ENCODE measurements at places on chromosomes 5 and 9.

- DNase-seq = no peak
Measured at GRCh38 chr9:100549048-100549447, 28.8 kb upstream of the CAVIN4 start.

- DNase-seq = no peak
Measured at GRCh38 chr9:2560180-2560579, 61.4 kb upstream of the VLDLR start.

GRCh38 chr5:4551034-4551433 lies 589.1 kb upstream of the ADAMTS16 start:
- DNase-seq = no peak

- DNase-seq = no peak
Measured at GRCh38 chr5:113825176-113825575, 311.7 kb downstream of the YTHDC2 start.

- DNase-seq = no peak
Measured at GRCh38 chr9:86246752-86247161, 12.7 kb downstream of the C9orf153 start.

Measured in NCI-H1105 (cell line).